ENCODE measurements at places on chromosomes 16 and 17. TPM values are rescaled to one million over a fixed set of nuclear protein-coding genes. Genes with fewer than 3 reads are reported as not detected.
A peak's percentile ranks its signal among the peaks of the same experiment; 100 is the strongest.

RNF151 gene
- total RNA-seq: not detected

KRTAP2-2 gene
- total RNA-seq: not detected

CBX8 gene
- total RNA-seq: 2.7 TPM

TUBG2 gene
- total RNA-seq: 14.4 TPM

SLC5A11 gene
- not detected for total RNA-seq

GRCh38 chr17:64687376-64687775, 25.3 kb upstream of the SMURF2 start:
- DNase-seq: no peak

- no peak for DNase-seq
These were observed 10.6 kb downstream of the ADCY7 start for GRCh38 chr16:50276801-50277555.

GRCh38 chr16:10683170-10683569, 11.6 kb downstream of the TEKT5 start:
- no peak for DNase-seq

DNA sequence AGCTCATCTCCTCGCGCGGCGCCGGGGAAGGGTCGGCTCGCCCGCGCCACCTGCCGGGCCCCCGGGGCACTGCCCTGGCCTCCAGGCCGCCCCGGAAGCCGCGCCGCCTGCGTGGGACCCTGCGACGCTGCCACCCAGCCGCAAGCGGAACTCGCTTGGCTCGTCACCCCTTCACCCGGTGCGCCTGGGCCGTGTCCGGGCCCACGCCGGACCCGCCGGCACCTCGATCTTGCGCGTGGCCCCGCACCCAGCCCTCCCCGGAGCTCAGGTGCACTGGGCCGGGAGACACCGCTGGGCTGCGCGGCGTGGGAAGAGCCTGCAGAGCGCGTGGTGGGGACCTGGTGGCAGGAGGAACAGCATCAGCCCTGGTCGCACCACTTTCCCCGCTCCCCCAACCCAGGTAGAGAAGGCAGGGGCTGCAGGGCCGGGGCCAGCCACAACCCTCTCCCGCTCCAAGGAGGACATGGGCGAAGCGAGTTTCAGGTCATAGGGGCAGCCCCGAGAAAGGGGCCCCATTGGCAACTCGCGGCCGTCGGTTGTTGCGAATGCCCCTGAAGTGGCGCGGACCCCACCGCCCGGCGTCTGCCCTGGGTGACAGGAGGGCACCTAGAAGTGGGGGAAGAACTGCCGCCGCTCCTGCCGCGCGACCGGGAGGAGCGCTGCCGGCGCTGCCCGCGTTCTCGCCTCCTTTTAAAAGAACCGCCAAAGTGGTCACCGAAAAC, 363 bp upstream of the MIF4GD start:
- peak; percentile 92 for DNase-seq

- peak; percentile 98 for DNase-seq
These were observed 9.7 kb downstream of the RHBDL3 start for GRCh38 chr17:32275060-32276042.

- DNase-seq: peak; percentile 98
These were observed 60.1 kb downstream of the TEX14 start for GRCh38 chr17:58631523-58632323.

GRCh38 chr16:85350146-85350728, 238.0 kb upstream of the CIBAR2 start:
- DNase-seq: no peak

Measured in GM23248 (cell line).